ENCODE measurements at places on chromosomes 7 and 10.

GRCh38 chr7:153443032-153443701 is 609.0 kb upstream of the DPP6 start:
- DNase-seq: no peak

- peak; percentile 67 for DNase-seq
These were observed 106.3 kb downstream of the GRK5 start for GRCh38 chr10:119313644-119314043.

- DNase-seq: no peak
These were observed 155.8 kb downstream of the WDR37 start for GRCh38 chr10:1211844-1212570.

- no peak for DNase-seq
These were observed 60.8 kb upstream of the ITGA8 start for GRCh38 chr10:15780353-15781135.

- DNase-seq: no peak
These were observed 37.4 kb upstream of the KDM7A start for GRCh38 chr7:140214075-140214684.

GRCh38 chr10:129416956-129417765 is 49.9 kb upstream of the MGMT start:
- DNase-seq: no peak

DNA sequence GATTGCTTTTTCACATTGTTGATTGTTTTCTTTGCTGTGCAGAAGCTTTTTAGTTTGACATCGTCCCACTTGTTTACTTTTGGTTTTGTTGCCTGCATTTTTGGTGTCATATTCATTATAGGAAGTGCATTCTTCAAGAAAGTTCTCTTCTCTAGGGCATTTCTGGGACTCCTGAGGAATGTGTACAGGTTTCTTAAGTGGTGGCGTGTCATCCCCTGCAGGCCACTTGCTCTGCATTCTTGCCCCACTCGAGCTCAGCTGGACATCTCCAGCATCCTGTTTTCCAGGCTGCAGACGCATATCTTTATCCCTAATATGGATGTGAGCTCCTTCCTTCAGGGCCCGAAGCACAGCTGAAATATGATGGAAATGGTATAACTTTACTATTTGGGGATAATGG is 255.6 kb upstream of the HABP2 start:
- no peak for DNase-seq

DNA sequence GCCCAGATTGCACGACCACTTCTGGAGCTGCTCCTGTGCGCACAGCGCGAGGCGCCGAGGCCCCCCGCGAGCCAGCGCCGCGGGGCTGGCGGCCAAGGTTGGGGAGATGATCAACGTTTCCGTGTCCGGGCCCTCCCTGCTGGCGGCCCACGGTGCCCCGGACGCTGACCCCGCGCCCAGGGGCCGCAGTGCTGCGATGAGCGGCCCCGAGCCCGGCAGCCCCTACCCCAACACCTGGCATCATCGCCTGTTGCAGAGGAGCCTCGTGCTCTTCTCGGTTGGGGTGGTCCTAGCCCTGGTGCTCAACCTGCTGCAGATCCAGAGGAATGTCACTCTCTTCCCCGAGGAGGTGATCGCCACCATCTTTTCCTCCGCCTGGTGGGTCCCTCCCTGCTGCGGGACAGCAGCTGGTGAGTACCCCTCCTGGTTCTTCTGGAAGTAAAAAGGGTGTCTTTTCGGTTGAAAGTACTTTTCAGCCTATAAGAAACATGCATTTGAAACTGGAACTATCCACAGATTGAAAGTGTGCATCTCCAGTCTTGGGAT is 683 bp downstream of the INSIG1 start:
- DNase-seq: no peak

GRCh38 chr7:149071641-149072437 is 18.7 kb downstream of the ZNF786 start:
- DNase-seq: no peak

DNA sequence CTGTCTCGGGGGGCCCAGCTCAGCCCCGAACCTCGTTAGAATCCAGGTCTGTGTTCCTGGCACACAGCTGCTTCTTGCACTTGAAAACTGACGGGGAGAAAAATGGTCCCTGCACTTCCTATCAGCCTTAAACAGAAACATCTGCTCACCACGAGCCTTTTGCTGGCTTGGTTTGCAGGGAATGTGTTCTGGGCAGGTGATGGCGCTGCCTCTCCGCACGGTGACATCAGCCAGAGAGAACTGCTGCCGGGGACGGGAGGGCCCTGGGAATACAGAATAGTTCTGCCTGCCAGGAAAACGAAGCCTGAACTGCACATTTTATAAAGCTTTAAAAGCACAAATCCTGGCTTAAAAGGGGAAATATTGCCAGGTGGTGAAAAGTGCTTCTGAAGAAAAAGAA is 622.5 kb downstream of the TYW1 start:
- DNase-seq: no peak

DNA sequence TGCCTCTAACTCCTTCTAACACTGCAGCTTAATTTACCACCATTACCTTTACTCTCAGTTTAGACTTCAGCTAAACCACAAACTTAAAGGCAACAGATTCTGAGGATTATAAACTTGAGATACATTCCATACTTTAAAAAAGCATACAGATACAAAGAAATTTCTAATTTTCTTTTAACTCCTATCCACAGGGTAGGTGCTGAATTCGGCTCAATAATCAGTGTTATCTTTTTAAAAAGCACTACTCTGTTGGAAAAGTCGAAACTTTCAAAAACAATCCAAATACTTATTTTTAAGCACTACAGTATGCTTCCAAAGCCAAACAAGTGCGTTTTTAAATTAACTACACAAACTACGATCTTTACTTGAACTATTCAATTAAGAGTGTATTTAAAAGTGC is 1.0 kb downstream of the SMNDC1 start:
- DNase-seq: no peak

- no peak for DNase-seq
These were observed 186.1 kb downstream of the HERPUD2 start for GRCh38 chr7:35508623-35509400.
